AG09319 (cell line): ENCODE measurements at places on chromosomes 2 and 18.

- DNase-seq: no peak
Observed at GRCh38 chr2:68475576-68475975, 8.2 kb downstream of the APLF start.

- no peak for DNase-seq
Observed at GRCh38 chr2:88831792-88832248, 140.3 kb downstream of the RPIA start.

GRCh38 chr18:33838054-33838453, 260.0 kb downstream of the ASXL3 start:
- DNase-seq: no peak

GRCh38 chr2:67628892-67629291, 231.8 kb downstream of the ETAA1 start:
- DNase-seq: no peak

DNA sequence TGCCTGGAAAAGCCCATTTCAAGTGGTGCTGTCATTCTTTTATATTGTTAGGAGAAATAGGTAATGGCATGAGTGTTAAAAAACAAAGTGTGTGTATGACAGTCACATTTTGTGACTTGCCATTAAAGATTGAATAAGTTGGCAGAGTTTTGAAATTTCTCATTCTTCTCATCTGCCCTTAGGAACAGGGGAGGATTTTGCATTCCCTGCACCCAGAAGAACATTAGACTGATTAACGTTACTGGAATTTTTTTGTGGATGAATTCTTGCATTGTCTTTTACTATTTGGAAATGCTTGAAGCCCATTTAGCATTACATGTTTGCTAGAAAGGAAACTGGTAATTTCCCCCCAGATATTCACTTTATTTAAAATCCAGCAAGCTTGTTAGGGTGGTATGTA, 162.2 kb downstream of the BABAM2 start:
- no peak for DNase-seq

GRCh38 chr2:151157000-151157735, 104.5 kb downstream of the RBM43 start:
- DNase-seq: no peak

DNA sequence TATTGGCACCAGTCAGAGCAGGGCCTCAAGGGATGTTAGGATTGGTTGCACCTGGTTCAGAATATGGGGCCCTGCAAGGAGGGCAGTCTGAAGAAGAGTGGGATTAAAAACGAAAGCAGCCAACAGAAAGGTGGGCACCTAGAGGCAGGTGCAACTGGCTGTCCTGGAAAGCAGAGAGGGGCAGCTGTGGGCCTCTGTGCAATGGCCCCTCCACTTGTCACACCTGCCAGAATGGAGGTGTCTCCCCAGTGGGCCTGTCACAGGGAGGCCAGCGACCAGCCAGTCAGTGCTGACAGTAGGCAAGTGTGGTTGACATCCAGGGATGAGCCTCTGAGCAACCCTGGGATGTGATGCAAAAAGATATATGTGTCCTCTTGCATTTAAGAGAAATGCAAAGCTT, 37.7 kb downstream of the INPP4A start:
- no peak for DNase-seq

DNA sequence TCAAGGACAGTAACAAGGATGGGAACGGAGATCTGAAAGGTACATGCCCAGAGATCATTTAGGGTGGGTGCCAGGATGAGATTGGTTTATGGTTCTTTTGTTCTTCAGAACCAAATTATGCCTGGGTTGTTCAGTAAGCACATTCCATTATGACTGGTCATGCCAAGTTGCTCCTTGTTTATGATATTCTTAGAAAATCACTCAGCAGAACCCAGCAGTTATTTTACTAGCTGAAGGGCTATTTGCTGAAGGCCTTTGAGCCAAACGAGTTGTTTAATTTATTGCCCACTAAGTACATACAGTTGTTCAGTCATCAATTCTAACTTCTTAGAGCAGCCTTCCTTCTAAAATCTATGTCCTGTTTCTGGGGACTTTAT, 635 bp downstream of the SLC3A1 start:
- no peak for DNase-seq

DNA sequence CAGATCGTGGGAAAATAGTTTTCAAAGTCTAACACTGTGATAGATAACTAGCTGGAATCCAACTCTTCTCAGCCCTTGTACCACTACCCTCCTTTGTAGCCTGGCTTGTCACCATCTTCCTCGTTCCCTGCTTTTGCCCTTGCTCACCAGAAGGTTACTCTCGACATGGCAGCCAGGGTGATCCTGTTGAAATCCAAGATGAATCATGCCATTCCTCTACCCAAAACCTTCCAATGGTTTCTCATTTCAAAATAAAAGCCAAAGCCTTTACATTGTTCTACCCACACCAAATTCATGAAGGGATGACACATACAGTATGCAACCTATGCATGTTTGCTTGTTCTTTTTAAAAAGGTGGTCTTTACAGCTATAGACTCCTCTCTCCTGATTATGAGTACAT, 45.7 kb downstream of the STAT4 start:
- no peak for DNase-seq
